NCI-H774 (cell line): ENCODE measurements at places on chromosomes 11 and 22.

DNA sequence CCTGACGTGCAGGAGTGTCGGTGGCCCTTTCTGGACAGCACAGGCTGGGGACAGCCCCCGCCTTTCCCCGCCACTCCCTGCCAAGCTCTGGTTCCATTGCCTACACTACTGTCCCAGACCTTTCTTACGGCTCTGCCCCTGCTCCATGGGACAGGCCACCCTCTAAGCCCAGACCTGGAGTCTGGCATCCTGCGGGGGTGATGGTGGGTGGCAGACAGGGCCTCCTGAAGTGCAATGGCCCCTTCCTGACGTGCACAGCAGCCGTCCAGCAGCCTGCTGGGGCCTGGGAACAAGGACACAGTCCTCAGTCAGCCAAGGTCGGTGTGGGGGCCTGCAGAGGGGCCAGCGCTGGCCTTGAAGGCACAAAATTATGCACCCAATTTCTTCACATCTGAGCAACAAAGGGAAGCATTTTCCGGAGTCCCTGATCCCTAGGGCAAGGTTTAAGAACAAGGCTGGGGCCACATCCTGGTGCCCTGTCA, 79.7 kb upstream of the KCNQ1OT1 start:
- no peak for DNase-seq

GRCh38 chr11:74400606-74401005, 2.4 kb upstream of the PGM2L1 start:
- DNase-seq: no peak

GRCh38 chr22:39410264-39410663, 10.7 kb downstream of the TAB1 start:
- DNase-seq: no peak

GRCh38 chr22:46067159-46068111, 82.9 kb upstream of the PPARA start:
- no peak for DNase-seq

GRCh38 chr22:47345025-47345424, 582.6 kb downstream of the TBC1D22A start:
- no peak for DNase-seq

DNA sequence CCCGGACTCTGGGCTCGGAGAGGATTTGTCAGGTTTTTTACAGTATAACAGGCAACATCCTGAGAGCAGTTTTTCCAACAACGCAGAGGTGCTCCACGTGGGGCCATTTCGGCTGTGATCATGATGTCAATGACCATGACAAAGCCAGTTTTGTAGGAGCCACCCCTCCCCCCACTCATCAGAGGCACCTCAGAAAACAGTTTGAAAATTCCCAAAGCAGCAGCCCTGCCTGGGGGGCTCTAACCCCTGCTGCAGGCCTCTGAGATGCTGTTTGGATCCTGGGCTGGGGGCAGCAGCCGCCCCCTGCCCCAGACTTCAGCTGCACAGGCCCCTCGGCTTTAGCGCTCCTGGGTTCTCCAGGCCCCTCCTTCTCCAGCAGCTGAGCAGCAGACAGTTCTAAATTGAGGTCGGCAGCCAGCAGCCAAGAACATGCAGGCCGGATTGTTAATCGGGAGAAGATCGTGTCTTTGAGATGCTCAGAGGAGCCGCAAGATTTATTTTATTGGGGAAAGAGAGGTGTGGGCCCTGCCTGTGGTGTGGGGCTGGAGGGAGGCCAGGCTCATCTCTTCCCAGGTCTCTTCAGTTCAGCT, 19.4 kb downstream of the NFAM1 start:
- no peak for DNase-seq

DNA sequence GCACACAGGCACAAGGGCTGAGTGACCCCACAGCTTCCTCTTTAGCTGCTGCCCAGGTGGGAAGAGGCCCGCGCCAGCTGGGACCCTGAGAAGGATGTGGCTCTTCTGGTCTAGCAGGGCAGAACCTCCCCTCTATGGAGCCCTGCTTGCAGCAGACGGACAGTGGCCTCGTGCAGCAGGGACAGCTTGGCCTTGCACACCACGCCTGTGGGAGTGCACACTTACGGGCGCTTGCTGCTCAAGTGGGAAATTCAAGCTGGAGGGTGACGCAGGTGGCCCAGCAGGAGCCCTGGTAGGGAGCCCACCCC, 971.4 kb downstream of the BRD1 start:
- DNase-seq: no peak

DNA sequence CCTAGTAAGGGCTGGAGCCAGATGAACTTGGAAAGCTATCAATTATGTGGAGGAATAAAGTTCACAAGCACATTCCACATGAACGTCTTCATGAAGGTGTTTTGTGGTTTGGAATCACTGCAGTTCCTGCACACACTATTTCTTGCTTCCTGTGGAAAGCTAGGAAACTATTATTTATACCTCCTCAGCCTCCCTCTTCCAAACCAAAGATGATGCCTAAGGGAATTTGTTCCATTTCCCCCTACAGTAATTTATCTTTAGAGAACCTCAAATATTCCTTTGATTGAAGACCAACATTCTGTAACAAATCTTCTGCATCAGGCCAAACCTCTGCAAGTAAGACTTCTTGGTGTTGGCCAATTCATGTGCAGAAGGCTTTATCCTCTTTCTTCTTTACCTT, 115.8 kb upstream of the ARHGAP20 start:
- DNase-seq: no peak

- DNase-seq: no peak
These were observed 121.5 kb downstream of the CCDC34 start for GRCh38 chr11:27241311-27242122.

DNA sequence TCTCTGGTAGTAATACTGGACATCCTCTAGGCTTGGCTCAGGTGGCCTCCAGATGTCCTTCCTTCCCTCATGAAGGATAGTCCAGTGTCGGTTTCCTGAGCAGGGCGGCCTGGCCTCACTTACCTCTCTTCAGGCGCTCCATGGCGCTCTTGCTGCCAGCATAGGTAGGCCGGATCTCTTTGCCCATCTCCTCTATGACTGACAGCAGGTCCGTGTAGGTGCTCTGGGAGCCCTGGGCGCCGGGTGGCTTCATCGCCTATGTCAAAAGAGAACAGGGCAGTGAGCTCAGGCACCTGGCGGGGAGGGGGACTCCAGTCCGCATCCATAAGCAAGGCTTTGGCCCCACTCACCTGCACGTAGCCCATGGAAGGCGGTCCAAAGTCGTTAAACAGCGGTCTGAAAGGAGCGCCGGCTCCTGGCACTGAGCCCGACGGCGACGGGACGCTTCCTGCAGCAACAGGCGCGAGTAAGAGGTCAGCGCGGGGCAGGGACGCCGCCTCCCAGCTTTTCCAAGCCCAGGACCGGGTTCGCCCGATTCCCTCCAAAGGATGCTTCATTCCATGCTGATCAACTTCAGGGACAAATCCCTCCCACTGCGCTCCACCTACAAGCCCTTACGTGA, 609 bp downstream of the CDK2AP2 start:
- DNase-seq: no peak
